Stimulated activated CD4-positive, alpha-beta T cell treated with anti-CD3 and anti-CD28 coated beads, Interleukin-2, amount 100 ng/mL, for 4 hours (primary cell): ENCODE measurements at places on chromosomes 6 and 20.

- DNase-seq = no peak
These were observed 93.4 kb upstream of the PTPRT start for GRCh38 chr20:43283126-43283525.

GRCh38 chr6:111361648-111362047 is 121.4 kb downstream of the REV3L start:
- DNase-seq = no peak

GRCh38 chr6:11329726-11330412 is 97.4 kb upstream of the NEDD9 start:
- DNase-seq = no peak

DNA sequence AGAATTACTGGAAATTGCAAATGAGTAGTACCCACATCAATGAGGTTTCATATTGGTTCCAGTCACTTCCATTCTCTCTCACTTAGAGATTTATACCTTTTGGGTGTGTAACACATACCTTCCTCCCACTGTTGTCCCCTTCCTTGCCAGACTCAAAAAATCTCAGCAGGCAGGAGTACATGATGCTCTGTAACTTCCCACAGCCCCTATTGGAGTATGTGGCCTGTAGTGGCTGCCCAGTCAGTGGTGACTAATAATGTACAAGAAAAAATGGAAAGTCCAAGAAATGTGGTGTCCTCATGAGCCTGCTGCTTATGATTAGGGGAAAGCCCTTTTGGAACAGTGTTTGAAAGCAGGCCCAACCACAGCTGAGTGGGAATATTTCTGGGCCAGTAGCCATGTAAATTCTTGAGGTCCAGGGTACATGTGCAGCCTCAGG is 312.0 kb downstream of the ZFAND3 start:
- DNase-seq = no peak

DNA sequence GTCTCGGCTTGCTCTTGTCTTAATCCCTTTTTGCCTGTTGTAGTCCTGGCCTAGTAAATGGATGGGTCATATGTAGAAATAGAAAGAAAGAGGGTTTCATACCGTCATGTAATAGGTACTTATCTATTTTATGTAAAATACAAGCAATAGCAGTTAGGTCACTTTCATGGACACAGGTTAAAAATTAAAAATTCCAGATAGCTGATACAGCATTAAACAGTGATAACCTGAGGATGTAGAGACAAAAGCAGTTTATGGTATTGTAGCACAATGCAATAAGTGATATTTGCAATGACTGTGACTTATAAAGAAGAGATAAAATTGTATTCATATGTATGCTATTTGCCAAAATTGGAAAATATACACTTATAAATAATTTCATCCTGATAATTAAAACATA is 96.9 kb downstream of the CCDC170 start:
- no peak for DNase-seq
